SK-N-MC (cell line): ENCODE measurements at places on chromosomes 12 and 14.

- no peak for DNase-seq
These were observed 193.7 kb upstream of the DIO3 start for GRCh38 chr14:101367421-101368261.

DNA sequence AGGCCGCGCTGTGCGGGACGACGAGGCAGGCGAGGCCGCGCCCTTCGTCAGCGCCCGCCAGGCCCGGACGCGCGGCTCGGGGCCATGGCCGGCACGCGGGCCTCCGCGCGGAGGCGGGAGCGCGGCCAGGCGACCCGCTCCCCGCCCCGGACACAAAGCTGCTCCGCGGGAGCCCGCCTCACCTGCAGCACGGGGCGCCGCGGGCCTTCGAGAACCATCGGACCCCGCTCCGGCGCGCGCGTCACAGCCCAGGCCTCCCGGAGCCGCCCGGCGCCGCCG, 342 bp downstream of the DICER1 start:
- no peak for DNase-seq

GRCh38 chr14:92154283-92154942, 32.6 kb downstream of the CPSF2 start:
- DNase-seq, result no peak

DNA sequence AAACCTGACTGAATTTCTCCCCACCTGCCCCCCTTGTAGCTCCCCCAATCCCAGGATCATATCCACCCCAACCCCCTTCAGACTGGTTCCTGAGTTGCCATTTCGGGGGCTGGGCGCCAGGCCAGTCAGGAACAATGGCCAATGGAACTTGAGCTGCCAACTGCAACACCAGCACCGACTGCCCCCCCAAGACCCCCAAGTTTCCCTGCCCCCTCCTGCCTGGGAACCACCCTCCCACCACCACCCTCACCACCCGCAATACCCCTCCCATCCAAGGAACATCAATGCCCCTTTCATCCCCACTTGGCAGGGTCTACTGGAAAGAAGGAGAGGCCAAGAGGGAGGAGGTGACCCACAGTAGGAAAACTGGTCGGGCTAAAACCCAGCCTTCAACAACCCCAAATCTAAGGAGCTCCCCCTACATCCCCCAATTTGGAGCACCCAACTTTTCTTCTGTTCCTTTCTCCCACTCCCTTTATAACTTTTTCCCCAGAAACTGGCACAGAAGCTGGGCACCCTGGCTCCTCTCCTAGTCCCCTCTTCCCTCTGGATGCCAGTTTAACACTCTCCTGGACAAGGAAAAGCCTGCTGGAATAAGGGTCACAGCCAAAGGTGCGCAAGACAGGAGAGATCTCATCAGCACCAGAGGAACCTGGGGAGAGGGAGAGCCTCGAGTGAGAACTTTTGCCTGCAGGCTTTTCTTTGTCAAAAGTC, 1.6 kb upstream of the NDRG2 start:
- no peak for DNase-seq

- no peak for DNase-seq
These were observed 264.7 kb downstream of the ZFP36L1 start for GRCh38 chr14:68528040-68528687.

- DNase-seq, result no peak
These were observed 152.1 kb downstream of the ITPR2 start for GRCh38 chr12:26680727-26681455.

DNA sequence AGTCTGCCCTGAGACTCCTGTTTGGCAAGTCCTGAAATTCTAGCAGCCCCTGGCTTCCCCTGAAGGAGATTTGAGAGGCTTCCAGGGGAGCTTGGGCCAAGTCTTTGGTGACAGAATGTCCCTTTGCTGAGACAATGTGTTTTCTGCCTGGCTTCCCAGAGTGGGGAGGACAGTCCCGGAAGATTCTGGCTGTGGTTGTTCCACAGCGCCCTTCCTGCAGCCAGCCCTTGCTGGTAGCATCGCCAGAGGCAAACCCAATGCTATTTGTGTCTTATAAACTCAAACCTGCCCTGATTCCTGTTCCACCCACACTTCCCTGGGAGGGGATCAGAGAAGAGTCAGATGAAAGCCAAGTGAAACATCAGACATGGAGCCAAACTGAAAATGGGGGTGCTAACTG, 56.4 kb upstream of the OAS1 start:
- DNase-seq, result no peak

DNA sequence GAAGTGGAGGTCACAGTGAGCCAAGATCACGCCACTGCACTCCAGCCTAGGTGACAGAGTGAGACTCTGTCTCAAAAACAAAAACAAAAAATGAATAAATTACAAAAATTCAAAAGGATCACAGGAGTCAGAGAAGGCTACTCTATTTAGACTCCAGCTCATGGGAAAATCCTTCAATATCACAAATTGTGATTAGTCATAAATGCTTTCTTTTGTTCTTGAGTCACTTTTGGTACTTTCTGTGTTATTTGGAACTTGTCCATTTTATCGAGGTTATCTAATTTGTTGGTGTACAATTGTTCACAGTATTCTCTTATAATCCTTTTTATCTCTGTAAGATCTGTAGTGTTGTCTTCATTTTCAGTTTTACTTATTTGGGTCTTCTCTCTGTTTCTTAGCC, 18.9 kb downstream of the ALDH2 start:
- DNase-seq, result no peak

DNA sequence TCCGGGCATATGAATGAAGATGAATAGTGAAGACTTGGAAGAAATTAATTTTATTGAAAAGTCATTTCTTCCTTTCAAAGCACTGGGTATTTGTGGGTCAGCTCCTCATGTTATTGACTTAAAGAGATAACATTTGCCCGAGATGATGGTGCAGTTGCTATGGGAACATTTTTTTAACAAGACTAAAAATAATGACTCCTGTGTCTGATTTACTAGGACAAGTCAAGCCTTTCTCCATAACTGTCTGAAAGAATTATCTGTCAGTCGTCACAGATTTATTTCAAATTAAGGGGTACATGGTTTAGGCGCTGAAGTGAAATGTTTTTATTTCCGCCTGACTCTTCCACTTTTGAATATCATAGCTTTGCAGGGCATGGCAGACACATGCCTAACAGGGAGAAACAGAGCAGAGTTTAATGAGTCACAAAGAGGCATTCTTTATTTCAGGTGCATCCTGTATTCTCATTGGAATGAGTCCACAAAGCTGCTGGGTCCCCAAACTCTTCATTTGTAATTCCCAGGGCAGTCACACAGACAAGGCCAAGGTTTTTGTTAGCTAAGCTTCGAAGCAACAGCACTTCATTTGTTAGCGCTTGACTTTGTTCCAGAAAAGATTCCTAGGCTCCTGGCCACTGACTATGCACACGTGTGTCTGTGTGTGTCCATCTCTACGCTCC, 4.3 kb upstream of the GPHB5 start:
- DNase-seq, result no peak

- no peak for DNase-seq
These were observed 424.0 kb upstream of the GARIN6 start for GRCh38 chr12:99223579-99223978.

- DNase-seq, result no peak
These were observed 117.1 kb downstream of the SLC25A47 start for GRCh38 chr14:100440207-100440631.

- DNase-seq, result no peak
These were observed 60.7 kb downstream of the DPF3 start for GRCh38 chr14:72833174-72833573.

DNA sequence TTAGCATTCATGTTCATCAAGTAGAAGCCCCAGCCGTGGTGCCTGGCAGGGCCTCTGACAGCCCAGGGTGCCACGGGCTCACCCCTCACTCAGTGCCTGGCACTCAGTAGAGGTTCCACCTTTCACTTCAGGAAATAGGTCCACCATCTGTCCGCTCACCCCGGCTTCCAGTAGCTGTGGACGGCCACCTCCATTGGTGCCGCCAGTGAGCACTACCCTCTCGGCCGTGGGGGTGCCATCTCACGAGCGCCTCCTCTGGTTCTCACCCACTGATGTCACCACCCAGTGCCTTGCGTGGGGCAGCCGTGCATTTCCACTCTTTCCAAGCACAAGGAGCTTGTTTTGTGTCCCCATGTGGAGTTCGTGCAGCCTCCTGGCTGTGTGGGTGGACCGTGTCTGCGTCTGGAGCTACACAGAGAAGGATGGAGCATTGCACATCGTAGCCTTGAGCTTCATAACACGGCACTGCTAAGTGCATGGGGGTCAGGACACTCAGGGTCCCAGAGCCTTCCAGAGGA, 41.0 kb upstream of the MMP17 start:
- no peak for DNase-seq

- DNase-seq, result no peak
These were observed 436 bp downstream of the ASB2 start for GRCh38 chr14:93975791-93976476.

- no peak for DNase-seq
These were observed 62.5 kb downstream of the GRIN2B start for GRCh38 chr12:13918897-13919296.

DNA sequence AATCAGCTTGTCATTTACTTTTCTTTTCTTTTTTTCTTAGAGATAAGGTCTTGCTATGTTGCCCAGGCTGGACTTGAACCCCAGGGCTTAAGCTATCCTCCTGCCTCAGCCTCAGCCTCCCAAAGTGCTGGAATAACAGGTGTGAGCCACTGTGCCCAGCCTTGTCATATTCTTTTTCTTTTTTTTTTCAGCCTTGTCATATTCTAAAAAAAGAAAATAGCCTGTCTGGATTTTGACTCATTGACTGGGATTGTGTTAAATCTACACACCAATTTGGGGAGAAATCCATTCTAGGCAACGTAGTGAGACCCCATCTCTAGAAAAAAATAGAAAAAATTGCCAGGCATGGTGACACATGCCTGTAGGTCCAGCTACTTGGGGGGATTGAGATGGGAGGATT, 24.1 kb downstream of the ATP5MC2 start:
- DNase-seq, result no peak

DNA sequence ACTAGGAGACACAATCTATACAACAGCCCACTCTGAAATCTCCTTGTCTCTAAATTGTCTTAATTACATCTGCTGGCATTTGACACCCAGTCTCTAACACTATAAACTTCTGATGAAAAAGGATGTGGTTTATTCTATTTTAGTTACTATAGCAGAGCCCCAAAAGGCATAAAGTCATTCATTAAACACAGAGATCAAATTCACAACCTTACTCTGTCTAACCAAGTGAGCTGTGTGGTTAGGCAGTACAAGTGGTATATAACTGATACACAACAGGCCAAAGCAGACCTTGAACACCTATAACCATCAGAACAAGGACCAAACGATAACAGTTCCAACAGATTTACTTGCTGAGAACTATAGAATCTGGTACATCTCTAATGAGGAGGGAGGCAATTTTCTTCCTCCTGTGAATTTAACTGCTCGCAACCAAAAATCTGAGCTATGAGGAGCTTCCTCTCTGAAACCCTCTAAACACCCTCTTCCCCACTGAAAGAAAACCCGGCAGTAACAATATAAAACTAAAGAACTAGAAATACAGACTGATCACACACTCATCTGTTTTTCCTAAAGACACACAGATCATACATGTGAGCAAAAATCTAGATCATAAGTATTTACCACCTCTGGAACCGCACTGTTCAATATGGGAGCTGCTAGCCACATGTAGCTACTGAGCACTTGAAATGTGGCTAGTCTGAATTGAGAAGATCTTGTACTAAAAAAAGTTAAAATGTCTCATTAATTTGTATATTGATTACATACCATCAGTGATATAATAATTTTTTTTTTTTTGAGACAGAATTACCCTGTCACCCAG, 17.7 kb downstream of the SPPL3 start:
- no peak for DNase-seq

DNA sequence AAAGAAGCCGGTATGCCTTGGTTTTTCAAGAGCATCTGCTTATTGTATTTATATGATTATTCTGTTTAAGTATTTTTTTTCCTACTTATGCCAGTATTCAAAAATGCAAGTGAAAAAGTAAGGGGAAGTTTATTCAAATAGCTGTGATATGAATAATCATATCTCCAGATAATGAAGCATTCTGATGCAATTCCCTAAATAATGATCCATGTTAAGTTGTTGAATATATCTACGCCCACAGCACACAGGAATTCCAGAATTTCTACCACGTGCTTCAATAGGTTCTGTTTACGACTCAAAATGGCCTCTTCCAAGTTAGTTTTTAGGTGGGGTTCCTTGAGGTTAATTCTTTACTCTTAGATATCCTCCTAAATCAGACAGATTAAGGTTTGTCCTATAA, 208.3 kb downstream of the NAV3 start:
- no peak for DNase-seq

- DNase-seq, result no peak
These were observed 44.3 kb upstream of the STRN3 start for GRCh38 chr14:31070431-31070830.

GRCh38 chr12:119115296-119115905, 63.3 kb upstream of the HSPB8 start:
- peak; percentile 70 for DNase-seq

DNA sequence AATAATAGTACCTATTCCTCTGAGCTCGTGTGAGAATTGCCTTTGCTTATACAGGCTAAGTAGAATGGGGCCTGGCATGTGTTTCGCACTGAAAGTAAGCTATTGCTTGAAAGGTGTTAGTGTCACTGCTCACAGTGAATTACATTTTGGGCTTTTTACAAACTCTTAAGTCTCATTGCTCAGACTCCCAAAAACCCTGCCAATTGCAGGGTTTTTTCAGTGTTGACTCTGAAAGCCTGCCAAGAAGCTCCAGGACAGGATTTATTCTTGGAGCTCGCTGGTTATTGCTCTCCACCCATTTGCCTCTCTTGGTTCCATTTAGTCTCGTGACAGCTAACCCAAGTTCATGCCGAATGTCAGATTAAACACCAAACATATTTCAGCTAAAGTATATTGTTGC, 39.8 kb downstream of the NOPCHAP1 start:
- no peak for DNase-seq

- DNase-seq, result no peak
These were observed 65.9 kb upstream of the CCDC198 start for GRCh38 chr14:57559576-57559975.

DNA sequence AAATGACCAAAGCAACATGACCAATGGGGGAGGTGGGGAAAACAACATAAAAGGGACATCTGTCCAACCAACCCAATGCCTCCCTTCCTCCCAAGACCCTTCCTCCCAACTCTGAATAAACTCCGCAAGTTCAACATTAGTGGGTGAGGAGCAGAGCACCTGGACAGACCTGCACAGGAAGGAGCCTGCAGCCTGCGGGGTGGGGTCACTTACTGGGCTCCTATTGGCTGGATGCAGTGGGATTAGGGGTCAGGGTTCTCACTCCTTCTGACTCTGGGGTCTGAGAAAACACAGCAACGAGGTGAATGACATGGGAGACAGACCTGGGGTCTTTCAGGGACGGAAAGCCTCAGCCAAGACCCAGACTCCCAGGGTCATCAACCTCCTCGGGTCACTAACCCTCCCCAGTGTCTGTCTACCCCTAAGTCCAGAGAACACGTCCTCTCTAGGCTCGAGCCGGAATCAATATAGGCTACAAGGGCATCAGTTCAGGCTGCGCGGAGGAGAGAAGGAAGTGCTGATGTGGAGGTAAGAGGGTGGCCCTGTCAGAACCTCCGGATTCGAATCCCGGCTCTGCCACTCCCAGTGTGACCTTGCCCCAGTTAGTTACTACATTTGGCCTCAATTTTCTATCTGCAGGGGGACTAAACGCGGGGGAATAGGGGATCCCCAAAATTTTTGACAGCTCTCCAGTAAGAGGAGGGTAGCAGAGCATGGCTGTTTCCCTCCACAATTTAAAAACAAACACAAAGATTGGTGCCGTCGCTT, 860 bp downstream of the NDRG2 start:
- DNase-seq, result no peak
